ENCODE measurements at places on chromosomes 6 and 20. TPM values are rescaled to one million over a fixed set of nuclear protein-coding genes. Genes with fewer than 3 reads are reported as not detected.
A peak's percentile ranks its signal among the peaks of the same experiment; 100 is the strongest.

DNA sequence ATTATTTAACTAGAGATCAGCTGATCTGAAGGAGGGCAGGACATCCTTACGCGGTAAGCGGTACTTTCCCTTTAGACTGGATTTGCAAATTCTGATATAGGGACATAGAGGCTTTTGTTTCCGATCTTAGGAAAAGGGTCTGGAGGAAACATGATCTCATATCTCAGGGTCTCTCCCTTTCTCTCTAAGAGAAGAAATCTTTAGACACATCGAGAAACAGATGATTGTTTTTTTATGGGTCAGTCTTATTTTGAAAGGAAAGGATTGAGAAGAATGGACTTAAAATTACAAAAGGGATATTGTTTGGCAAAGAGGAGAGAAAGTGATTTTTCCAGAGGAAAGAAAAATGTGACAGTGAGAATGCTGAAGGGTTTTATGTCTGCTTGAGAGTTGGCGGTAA lies 83.9 kb upstream of the OGFRL1 start:
- no peak for DNase-seq

DNA sequence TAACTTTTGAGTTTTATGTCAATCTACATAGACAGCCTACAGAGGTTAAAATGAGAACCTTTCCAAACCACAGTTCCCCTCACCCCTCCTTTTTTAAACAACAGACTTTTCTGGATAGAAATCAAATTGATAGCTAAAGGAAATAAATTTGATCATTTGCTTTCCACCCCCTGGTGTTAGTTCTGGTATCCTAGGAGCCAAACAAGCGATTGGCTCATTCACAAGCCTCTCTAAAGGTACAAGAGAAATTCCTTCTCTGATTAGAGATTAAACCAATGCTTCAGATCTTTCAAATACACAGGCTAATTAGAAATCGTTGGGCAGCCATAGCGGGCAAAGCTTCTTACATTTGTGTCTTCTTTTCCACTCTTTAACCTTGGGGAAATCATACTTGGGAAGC lies 232.3 kb downstream of the TBC1D7 start:
- no peak for DNase-seq

GRCh38 chr20:44264287-44264686 lies 17.2 kb downstream of the GDAP1L1 start:
- DNase-seq, result no peak

DNA sequence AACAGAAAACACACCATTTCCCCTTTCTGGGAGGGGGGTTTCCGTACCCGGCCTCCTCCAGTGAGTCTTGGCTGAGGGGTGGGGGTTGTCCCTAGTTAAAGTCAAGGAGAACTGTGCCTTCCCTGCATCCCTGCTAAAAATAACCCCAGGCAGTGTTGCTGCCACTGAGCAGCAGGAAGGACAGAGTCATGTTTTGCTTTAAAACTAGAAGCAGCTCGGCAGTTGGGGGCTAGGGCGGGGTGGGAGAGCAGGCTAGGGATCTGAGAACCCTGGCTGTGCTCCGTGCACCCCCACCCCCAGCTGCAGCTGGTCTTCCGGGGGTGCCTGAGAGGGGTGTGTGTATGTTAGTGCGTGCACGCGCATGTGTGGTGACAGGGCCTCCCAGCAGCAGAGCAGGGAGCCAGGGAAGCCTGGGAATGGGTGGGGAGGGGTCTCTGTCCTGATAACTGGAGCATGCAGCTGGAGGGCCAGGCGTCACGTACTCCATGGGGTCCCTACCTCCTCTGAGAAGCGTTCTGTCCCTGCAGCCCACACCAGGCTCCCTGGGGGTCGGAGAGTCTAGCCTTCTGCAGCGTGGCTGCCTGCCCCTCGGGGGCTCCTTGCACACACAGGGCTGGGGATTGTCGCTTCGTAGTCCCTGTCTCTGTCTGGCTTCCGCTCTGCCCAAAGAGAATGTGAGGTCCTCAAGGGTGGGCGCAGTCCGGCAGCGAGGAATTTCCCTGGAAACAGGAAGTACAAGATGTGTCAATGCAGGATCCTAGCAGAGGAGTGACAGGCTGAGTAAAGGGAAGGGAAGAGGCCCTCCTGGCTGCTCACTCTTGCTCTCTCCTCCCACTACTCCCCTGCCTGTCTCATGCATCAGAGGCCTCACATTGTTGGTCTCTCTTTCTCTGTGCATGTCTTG lies 16.8 kb upstream of the ARMC12 start:
- no peak for DNase-seq

GRCh38 chr20:21303872-21304586 lies 898 bp downstream of the XRN2 start:
- DNase-seq, result no peak

DNA sequence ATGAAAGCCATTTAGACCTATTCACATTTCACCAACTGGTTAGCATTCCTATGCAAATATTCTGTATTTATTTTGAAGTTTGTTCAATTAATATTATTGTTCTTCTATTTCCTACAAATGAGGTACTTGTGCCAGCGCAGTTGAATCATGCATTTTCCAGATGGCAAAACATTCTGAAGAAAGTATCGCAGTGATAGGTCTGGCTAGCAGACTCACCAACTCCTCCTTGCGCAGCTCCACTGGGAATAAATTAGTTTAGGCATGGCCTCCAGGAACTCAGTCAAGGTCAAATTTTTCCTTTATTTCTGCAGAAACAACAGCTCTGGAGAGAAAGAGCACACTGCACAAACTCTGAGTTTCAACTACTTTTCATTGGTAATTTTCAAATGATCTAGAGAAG lies 437.7 kb downstream of the COL12A1 start:
- DNase-seq, result no peak

GRCh38 chr6:32912951-32913350 lies 27.9 kb downstream of the HLA-DMB start:
- no peak for DNase-seq

DNA sequence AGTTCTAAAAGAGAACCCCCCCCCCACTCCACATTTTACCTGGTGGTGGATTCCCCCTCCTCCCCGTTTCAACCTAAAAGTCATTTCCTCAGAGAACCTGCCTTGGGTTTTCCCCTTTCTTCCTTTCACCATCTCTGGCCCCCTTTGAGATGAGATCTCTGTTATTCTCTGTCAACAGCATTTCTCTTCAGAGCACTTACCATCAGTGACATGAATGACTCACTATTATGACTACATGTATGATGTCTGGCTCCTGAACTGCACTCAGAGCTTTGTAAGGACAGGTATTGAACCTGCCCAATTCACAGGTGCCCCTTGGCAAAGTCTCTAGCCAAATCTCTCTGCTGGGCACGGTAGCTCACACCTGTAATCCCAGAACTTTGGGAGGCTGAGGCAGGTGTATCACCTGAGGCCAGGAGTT lies 61.4 kb upstream of the JARID2 start:
- no peak for DNase-seq

- DNase-seq, result peak; percentile 75
These were observed 49.3 kb downstream of the PRR18 start for GRCh38 chr6:166258854-166259276.

- peak; percentile 54 for DNase-seq
These were observed 913 bp downstream of the BTN2A2 start for GRCh38 chr6:26383624-26384417.

GRCh38 chr6:111711984-111712752 lies 106.5 kb upstream of the TRAF3IP2 start:
- DNase-seq, result no peak

- DNase-seq, result no peak
These were observed 64.0 kb downstream of the BLOC1S5 start for GRCh38 chr6:8000188-8000596.

GRCh38 chr6:3937438-3937837 lies 88.3 kb downstream of the FAM50B start:
- DNase-seq, result no peak

MAN1A1 gene
- 14.1 TPM for total RNA-seq

PRPH2 gene
- total RNA-seq, result not detected

LY6G6C gene
- not detected for total RNA-seq

KCNS1 gene
- not detected for total RNA-seq

BICRAL gene
- total RNA-seq, result 3.4 TPM

CLPSL1 gene
- total RNA-seq, result not detected

PAK5 gene
- 0.21 TPM for total RNA-seq

ESR1 gene
- not detected for total RNA-seq

RBPJL gene
- not detected for total RNA-seq

FILIP1 gene
- 0.88 TPM for total RNA-seq

MAP7 gene
- total RNA-seq, result 1.0 TPM

All from H4 (cell line).